ENCODE measurements at places on chromosomes 7 and 10.

GRCh38 chr7:108348913-108349312, 107.3 kb downstream of the NRCAM start:
- no peak for DNase-seq

GRCh38 chr7:11332186-11332864, 358.7 kb downstream of the PHF14 start:
- DNase-seq = no peak

- no peak for DNase-seq
Observed at GRCh38 chr10:22651276-22651980, 63.0 kb downstream of the PIP4K2A start.

- no peak for DNase-seq
Observed at GRCh38 chr10:102517553-102517952, 13.8 kb downstream of the SUFU start.

- DNase-seq = no peak
Observed at GRCh38 chr10:53223851-53224250, 451.3 kb upstream of the MBL2 start.

GRCh38 chr10:11539191-11539868, 72.1 kb downstream of the USP6NL start:
- no peak for DNase-seq

- DNase-seq = no peak
Observed at GRCh38 chr10:22617516-22617915, 96.9 kb downstream of the PIP4K2A start.

- no peak for DNase-seq
Observed at GRCh38 chr7:42869131-42870020, 42.5 kb downstream of the C7orf25 start.

DNA sequence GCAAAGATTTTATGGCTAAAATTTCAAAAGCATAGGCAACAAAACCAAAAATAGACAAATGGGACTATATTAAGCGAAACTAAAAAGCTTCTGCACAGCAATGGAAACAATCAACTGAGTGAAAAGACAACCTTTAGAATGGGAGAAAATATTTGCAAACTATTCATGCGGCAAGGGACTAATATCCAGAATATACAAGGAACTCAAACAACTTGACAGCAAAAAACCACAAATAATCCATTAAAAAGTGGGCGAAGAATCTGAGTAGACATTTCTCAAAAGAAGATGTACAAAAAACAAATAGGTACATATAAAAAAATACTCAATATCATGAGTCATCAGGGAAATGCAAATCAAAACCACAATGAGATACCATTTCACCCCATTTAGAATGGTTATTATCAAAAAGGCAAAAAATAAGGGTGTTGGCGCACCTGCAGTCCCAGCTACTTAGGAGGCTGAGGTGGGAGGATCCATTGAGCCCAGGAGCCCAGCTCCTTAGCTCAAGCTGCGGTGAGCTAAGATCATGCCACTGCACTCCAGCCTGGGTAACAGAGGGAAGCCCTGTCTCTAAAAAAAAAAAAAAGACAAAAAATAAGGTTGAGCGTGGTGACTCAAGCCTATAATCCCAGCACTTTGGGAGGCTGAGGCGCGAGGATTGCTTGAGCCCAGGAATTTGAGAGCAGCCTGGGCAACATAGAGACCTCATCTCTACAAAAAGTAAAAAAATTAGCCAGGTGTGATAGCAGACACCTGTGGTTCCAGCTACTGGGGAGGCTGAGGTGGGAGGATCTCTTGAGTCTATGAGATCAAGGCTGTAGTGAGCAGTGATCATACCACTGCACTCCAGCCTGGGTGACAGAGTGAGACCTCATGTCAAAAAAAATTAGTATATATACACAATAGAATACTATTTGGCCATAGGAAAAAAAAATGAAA, 4.2 kb upstream of the CCM2 start:
- no peak for DNase-seq

DNA sequence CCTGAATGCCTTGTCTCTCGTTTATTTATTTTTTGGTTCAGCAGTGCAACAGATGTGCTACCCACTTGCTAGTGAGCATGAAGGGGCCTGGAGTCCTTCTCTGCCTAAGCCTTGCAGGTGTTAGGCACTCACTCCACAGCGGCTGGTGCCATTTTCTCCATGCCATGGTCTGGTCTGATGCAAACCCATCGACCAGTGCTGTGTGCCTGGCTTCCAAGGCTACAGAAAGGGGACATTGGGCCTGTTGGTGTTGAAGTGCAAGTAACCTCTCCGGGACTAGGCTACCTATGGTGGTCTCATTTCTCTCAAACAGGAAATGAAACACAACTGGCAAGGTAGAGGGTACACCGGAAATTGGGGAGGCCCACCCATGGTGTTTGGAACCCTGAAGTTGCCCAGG, 198.1 kb downstream of the ADARB2 start:
- no peak for DNase-seq

- peak; percentile 82 for DNase-seq
Observed at GRCh38 chr10:69721690-69722310, 79.9 kb upstream of the COL13A1 start.

DNA sequence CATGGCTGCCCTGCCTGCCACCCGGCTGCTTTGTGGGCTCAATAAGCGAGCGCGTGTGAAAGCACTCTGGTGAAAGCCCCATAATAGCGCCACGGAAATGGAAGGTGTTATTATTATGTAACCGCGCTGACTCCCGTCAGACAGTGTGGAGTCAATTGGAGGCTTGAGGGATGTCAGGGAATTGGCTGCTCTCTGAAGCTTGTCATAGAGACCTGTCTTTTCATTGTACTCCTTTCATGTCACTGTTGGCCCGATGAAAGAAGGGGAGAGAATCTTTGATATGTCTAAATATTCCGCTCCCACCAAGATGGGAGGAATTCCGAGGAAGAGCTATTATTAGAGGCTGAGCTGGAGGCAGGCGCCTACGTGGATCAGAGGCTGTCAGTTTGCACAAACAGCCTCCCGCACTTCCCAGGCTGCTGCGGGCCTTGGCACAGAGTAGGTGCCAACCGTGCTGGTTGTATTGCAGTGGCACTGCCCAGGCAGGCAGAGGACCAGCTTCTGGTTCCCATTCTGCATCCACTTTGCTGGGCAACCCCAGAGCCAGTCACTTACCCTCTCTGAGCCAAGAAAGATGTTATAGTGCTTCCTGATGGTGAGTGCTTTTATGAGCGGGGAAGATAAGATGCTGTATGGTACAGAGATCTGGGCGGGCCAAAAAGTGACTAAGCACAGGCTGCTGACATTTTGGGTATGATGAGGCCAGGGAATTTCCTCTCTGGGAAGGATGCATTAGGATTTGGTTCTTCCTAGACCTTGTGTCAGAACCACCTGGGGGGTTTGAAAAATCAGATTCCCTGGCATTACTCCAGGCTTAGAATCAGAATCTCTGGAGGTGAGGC, 151.4 kb downstream of the RPS24 start:
- DNase-seq = no peak

DNA sequence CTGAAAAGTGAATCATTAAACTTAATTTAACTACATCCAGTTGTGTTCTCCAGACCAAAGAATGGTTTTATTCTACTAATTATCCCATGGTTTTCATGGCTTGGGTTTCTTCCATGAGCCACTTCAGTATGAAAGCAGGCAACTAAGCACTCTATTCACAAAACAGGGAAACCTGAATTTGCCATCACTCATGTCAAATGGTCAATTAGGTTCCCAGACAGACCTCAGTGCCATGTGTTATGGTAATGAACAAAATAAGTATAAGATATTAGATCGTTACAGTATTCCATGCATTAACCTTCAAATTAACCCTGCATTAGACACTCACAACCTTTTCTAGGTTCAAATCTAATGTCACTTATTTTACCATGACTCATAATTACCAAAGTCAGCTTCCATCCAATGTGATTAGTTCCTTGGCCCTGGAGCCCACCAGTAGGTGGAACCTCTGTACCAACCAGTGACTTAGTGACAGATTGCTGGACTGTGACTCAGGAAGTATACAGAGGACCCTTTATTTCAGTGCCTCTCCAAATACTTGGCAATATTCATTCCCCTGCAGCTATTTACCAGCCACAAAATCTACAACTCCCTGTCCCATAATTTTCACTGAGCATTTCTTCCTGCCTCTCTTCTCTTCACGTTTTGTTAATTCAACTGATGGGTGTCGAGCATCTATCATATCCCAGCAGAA, 1270.2 kb upstream of the SORCS1 start:
- no peak for DNase-seq

DNA sequence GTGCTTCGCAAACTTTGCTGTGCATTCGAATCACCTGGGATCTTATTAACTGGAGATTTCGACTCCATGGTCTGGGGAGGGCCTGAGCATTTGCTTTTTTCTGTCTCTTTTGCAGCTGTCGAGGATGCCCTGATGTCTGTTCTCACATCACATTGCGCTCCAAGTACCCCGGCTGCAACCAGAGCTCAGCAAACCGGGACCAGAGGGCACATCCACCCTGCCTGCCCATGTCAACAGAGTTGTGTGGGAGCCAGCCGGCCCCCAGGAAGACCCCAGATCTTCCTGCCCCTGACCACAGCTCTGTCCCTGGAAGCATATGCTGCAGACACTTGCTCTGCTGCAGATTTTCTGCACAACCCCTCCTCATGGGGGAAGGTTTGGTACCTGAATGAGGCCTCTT, 180.8 kb downstream of the ADARB2 start:
- no peak for DNase-seq

GRCh38 chr7:26374647-26375373, 83.1 kb downstream of the SNX10 start:
- DNase-seq = no peak

DNA sequence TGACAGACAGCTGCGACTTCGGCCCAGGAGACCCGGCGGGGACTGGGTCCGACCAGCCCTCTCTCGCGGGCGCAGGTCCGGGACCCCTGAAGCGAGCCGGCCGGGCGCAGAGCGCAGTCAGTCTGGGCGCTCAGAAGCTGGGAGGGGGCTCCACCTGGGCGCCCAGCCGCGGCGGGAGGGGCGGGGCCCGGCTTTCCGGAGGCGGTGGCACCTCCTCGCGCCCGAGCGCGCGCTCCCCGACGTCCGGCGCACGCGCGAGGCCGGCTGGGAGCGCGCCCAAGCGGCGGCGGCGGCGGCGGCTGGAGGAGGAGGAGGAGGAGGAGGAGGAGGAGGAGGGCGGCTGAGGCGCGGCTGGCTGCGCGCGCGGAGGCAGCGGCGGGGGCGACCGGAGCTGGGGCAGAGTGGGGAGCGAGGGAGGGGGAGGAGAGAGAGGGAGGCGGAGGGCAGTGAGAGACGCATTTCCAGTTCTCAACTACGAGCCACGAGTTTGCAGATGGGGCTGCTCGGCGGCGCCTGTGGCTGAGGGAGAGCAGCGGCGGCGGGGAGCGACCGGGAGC, at the start of gene PALS2:
PALS2 (plus strand) TSS at position 456 of the 557 bp plus-strand sequence. CDS start 50,216 bp downstream, outside the sequence.
- peak; percentile 69 for DNase-seq

GRCh38 chr10:116733566-116733965, 8.8 kb downstream of the HSPA12A start:
- no peak for DNase-seq

- no peak for DNase-seq
Observed at GRCh38 chr7:81299711-81300110, 380.9 kb upstream of the SEMA3C start.

- DNase-seq = no peak
Observed at GRCh38 chr10:47111329-47111862, 188.6 kb upstream of the GDF10 start.

GRCh38 chr10:77959384-77959783, 32.8 kb upstream of the DLG5 start:
- DNase-seq = no peak

GRCh38 chr10:101000127-101000914, 713 bp downstream of the LZTS2 start:
- no peak for DNase-seq

GRCh38 chr7:1015196-1016121, 28.9 kb upstream of the GPR146 start:
- DNase-seq = peak; percentile 22

- no peak for DNase-seq
Observed at GRCh38 chr7:117020591-117020973, 67.3 kb downstream of the ST7 start.

DNA sequence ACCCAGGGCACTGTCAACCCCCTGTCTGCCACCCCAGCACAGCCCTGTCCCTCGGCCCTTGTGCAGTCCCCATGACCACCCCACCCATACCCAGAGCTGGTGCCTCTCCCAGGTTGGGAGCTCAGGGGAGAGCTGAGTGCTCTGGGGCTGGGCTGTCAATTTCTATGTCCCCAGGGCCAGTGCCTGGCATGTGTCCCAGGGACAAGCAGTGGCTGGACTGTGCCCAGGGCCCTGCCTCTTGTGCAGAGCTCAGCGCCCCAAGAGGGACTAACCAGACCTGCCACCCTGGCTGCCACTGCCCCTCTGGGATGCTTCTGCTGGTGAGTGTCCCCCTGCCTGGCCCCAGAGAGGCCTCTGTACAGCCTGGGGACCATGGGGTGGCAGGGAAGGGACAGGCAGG, 29.0 kb upstream of the ZNF862 start:
- no peak for DNase-seq

- peak; percentile 86 for DNase-seq
Observed at GRCh38 chr7:1512781-1513656, 8.8 kb upstream of the INTS1 start.

DNA sequence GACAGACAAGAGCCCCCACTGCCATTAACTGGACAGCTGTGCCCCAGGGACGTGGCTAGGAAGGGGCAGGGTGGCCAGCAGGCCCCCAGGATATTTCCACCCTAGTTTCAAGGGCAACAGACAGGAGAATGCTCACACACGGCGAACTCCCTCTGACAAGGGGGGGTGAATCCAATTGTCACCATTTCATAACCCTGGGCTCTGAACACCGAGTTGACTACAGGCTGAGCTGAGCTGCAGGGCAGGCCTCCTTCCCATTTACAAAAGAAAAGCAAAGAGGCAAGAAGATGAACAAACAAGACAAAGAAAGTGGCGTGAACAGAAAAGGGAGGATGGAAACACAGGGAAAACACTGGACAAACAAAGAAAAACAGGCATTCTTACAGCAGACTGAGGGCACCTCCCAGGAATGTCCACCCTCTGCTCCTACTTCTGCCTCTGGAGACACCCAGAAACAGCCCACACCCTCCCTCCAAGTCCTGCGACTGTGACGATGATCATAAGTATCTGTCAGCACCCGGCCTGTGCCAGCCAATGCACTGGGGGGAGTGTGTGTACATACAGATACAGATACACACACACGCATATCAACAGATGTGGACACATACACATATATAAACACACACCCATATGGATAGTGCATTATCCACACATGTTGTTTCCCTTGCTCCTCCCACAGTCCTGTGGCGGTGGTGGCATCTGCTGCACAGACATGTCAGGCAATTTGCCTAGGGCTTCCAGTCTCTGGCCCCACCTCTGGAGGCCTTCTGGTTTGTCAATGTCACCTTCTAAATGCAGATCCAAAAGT, 66.2 kb downstream of the FAM53B start:
- no peak for DNase-seq

GRCh38 chr10:3773460-3774017, 11.5 kb downstream of the KLF6 start:
- no peak for DNase-seq

Data from kidney capillary endothelial cell (primary cell).